ENCODE measurements at places on chromosomes 2 and 18.

GRCh38 chr2:74357627-74358026 lies 14.4 kb upstream of the SLC4A5 start:
- DNase-seq, result no peak

DNA sequence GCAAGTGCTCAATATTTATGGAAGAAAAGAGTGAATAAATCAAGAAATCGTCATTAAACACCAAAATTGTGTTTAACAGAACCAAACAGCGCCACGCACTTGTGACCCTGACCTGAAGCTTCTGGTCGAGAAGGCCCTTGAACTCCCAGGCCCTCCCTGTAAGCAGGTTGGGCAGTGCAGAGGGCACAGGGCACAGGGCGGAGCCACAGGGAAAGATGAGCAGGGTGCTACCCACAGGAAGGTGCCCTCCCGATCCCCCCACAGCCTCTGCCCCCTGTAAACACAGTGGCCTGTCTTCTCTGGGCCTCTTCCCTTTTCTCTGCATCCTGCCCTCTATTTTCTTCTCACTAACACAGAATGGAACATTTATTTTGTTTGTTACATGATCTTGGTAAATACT lies 16.9 kb upstream of the TUBB6 start:
- no peak for DNase-seq

DNA sequence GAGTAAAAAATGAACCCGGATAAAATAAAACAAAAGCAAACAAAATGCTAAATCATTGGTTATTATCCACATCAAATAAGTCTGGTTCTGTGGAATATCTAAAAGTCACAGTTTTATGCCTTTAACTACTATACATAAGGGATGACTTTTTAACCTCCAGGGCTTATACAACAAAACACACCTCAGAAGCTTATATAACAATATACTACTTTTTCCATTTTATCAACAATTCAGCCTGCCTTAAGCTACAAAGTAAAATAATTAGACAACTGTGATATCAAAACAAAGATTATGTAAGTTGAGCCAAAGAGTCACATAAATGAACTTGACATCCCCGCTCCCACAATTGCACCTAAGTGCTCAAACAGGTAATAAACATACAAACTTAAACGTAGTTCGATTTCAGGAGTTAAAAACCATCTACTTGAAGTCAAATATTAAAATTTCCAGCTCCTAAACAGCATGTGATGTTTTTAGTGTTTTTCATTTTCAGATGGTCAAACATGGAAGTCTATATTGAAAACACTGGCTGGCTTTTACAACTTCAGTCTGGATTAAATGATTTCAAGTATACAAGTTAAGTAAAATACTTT lies 54.7 kb downstream of the ATIC start:
- DNase-seq, result no peak

DNA sequence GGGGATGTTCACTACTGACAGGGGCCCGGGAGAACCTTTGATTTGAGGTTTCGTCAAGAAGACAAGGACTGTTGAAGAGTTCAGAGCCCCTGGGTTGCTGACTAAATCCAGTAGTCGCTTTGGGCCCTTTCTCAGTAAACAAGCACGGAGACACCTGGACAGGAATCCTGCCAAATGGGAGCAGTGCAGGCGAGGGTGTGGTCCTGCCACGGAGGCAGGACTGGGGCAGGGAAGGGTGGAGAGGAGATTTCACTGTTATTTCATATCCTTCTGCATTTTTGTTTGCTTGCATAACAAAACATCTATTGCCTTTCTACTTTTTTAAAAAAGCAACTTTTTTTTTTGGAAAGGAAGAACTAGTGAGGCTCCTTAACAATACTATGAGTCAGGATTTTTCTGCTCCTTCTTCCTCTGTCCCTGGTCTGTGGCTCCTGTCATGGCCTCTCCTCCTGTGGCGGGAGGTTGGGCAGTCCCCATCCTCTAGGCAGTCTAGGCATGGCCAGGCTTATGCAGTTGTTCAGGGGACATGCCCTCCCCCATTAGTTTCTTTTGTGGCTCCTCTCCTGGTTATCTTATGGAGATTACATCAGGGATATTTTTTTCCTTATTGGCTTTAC lies 57.7 kb downstream of the ARHGEF4 start:
- no peak for DNase-seq

- no peak for DNase-seq
These were observed 472.5 kb upstream of the ZNF804A start for GRCh38 chr2:184125867-184126266.

GRCh38 chr2:197675711-197676188 lies 363 bp upstream of the RFTN2 start:
- DNase-seq, result no peak

Data from NCI-H1105 (cell line).